Glomerular endothelial cell (primary cell): ENCODE measurements at places on chromosomes 4 and X.

- no peak for DNase-seq
Observed at GRCh38 chr4:38865445-38865844, 2.2 kb upstream of the FAM114A1 start.

DNA sequence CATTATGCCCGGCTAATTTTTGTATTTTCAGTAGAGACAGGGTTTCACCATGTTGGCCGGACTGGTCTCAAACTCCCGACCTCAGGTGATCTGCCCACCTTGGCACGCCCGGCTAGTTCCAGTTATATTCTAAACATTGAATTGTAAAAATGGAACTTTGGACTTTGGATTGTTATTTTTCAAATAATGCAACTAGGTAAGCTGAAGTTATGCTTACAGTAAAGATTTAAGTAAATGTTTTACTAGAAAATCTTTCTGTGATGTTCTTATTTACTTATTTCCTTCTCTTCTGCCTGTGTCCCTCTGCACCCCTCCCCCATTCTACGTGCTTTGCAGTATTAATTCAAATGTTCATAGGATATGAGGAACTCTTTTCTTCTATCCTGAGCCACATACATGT lies 26.1 kb downstream of the GK start:
- no peak for DNase-seq

DNA sequence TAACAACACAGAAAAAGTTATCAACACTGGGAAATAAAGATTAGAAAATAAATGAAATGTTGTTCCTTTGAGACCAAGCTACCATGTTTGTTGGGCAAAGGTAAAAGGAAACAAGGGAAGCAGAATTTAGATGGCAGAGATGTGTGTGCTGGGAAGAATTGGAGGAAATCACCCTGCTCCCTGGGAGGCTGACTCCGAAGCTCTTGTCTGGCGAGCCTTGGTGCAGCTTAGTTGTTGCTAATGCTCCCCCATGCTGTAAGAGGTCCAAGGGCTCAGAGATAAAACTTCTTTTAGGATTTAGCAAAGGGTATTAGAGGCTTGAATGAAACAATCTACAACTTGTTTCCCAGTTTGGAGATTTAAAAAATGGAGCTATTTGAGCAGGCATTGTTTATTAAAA lies 123.8 kb upstream of the DDIT4L start:
- no peak for DNase-seq

DNA sequence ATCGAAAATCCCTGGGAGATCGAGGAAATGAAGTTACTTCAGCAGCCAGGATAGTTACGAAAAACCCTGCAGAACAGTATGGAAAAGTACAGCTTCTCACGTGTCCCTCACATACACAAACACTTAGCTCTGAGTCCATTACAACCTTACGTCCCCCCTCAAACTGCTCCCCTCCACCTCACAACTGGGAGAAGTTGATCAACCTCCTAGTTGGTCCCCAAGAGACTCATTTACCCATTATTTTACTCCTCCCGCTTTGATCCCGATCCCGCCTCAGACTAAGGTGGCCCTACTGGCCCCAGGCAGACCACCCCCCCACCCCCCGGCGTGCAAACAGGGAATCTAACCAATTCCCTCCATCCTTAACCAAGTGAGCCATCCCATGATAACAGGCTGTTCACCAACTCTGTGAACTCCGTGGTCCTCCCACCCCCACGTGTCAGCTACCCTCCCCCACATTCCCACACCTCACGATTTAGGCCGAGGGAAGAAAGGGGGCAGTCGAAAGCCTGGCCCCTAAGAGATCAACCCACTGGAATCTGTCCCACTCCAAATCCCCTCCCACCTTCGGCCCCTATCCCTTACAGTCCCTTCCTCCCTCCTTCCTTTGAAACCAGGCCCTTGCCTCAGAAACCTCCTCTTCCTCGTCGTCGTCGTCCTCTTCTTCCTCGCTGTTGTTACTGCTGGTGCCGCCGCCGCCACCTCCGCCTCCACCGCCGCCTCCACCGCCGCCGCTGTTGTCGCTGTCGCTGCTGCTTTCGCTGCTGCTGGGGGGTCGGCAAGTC lies 755 bp downstream of the ANKRD17 start:
- DNase-seq = no peak

DNA sequence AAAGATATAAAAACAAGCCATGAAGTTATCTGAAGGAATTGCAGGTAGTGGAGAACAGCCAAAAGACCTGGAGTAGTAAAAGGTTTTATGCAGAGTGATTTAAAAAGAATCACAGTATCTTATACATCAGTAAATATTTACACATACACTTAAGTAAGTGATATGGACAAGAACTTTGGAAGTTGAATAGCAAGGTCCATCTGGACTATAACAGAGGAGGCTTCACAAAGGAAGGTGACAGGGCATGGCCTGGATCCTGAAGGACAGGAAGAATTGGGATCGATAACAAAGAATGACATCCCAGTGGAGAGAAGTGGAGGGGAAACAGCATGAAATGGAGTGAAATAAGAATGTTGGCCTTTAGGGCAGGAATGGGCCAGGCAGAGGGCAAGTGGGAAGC lies 46.2 kb downstream of the TET2 start:
- no peak for DNase-seq

DNA sequence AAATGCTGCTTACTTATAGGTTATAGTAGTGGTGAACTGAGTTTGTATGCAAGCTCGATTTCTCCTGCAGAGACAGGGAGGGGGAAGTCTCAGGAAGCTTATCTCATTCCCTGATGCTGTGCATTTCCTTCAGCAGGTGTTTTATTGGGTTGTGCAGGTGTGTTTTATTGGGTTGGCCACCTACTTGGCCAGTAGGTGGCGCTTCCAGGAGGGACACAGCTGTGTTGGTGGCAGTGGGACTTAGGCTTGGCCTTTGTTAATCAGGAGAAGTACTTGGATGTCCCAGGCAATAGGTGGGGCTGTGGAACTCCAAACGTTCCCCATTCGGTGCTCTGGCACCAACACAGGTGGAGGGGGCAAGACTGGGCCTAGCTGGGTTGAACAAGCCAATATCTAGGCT lies 196.0 kb upstream of the DCAF8L1 start:
- no peak for DNase-seq

DNA sequence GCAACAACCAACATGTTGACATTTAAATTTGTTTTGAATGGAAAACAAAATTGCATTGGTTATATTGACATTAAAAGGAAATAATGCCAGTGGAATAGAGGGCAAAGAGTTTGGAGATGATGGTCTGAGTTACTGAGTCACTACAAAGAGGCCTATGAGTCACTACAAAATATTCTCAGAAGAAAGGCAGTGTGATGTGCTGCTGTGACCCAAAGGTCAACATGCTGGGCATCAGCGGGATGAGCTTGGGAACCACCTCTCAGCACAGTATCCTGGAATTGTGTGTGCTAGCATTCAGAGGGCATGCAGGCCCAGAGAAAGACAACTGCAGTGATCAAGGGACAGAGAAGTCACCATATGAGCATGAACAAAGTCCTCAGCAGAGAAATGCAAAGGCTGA lies 2.8 kb downstream of the CMC4 start:
- no peak for DNase-seq

DNA sequence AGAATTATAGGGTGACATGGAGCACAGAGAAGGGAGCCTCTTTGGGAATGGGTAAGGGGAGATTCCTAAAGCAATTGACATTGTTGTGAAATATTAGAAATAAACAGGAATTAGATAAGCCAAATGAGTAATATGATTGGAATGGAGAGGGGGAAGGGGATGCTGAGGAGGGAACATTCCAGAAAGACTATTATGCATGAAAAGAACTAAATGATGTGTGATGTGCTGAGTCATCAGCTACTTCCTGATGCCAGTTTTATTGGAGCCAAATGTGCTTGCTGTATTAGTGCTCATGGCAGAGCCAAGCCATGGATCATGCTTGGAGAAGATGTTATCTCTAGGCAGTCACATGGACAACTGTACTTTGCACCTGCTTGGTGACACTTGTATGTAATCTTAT lies 189.0 kb upstream of the HCCS start:
- peak; percentile 61 for DNase-seq

DNA sequence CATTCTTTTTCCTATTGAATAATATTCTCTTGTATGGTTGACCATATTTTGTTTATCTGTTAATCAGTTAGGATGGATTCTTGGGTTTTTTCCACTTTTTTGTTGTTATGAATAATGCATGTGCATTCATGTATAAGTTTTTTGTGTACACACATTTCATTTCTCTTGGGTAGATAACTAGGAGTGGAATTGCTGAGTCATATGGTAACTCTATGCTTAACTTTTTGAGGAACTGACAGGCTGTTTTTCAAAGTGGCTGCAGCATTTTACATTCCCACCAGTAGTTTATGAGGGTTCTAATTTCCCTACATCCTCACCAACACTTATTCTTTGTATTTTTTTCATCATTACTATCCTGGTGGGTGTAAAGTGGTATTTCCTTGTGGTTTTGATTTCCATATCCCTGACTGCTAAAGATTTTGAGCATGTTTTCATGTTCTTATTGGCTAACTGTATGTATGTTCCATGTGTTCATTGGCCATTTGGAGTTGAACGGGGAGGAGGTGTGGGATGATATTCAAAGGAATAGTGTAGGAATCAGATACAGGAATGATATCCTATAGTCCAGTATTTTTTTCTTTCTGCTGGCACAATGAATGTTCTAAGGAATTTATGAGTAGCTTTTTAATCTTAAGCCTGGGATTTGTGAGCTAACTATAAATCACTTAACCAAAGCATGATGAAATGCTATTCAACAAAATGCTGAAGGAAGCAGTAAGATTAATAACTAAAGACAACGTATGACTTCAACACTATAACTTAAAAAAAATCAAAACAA lies 114.3 kb downstream of the AMELX start:
- no peak for DNase-seq

GRCh38 chr4:124459941-124460310 lies 252.6 kb downstream of the ANKRD50 start:
- no peak for DNase-seq

- peak; percentile 66 for DNase-seq
Observed at GRCh38 chr4:185640811-185641675, 105.7 kb upstream of the PDLIM3 start.

DNA sequence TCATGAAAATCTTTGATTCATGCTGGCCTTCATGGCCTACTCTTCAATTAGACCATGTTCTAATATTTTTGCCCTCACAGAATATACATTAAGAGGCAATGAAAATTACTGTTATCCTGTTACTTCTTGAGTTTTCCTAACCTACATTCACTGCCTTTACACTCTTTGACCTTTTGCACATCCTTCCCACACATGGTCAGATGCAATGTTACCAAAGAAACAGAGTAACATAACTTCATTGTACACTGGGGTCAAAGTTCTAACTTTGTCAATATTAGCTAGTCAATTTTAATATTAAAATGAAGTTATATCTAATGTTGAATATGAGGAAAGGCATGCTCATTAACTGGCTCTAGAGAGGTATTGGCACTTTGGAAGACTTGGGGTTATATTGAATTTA lies 284.8 kb downstream of the TEX13C start:
- DNase-seq = no peak

GRCh38 chrX:103250977-103251376 lies 4.0 kb downstream of the TCEAL8 start:
- DNase-seq = no peak

- no peak for DNase-seq
Observed at GRCh38 chr4:1516881-1517480, 110.7 kb upstream of the NKX1-1 start.

DNA sequence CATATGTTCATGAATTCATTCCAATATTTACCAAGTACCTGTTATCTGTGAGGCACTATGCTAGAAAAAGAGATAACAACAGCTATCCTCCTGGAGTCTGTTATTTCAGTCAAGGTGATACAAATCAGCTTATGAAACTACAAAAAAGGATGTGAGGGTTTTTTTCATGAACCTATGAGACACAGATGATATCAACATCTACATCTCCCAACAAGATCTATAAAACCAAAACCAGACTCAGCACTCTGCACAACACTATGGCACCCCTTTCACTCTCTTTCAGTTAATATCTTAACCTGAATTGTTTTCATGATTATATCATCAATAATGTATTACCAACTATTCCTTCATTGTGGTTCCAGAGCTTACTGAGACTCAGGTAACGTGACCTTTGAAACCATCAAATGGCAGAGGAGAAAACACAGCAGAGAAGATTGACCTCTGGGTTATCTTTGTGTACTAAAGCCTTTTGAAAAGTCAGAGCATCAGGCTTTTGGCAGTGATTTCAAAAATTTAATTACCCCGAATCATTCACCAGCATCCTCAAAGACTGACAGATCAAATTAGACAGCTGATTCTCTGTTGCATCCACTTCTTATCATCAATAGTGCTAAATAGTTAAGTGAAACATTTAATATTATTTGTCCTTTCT lies 244.6 kb upstream of the FTHL17 start:
- DNase-seq = no peak

GRCh38 chrX:55867708-55868107 lies 150.2 kb downstream of the RRAGB start:
- no peak for DNase-seq

DNA sequence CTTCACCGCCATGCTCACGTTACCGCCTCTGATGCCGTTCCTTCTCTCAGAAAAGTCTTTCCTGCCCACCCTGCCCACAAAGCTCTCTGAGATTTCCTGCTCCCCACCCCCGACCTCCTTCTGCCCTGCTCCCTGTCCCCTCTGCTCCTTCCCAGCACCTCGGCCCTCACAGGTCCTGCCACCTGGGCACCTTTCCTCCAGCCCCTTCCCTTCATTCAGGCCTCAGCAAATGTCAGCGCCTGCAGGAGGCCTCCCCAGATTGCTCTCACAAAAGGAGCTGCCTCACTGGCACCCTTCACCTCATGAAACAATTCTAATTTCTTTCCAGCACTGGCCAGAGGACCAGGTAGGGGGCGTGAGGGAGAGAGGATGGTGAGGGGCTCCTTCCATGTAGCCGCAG lies 33.6 kb upstream of the MXD4 start:
- no peak for DNase-seq

- DNase-seq = no peak
Observed at GRCh38 chrX:109943740-109944092, 59.2 kb upstream of the TMEM164 start.

DNA sequence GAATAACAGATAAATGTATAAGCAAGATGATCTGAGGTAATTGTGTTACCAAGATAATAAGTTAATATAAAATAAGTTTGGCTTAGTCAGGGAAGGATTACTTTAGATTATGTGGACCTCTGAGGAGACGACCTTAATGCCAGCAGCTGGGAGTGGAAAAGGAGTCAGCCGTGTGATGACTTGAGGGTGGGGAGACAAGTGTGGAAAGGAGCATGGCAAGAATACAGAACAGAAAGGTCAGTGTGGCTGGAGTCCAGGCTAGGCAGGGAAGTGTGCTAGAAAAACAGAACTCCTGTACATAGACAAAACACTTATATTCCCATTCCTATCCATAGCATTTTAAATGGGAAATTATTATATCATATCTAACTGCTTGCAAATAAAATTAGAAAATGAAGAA lies 138.8 kb downstream of the PDLIM5 start:
- DNase-seq = no peak
